Breast epithelium (tissue), 4 donors: ENCODE measurements at places on chromosomes 7 and 10.

- no peak overlapping the region for H3K4me3 ChIP-seq
- H3K27ac ChIP-seq, result no peak overlapping the region
- H3K27me3 ChIP-seq, result no peaks in the 10 kb centered on the region
- H3K4me1 ChIP-seq, result no peaks in the 10 kb centered on the region
These were observed 56.2 kb upstream of the APBB1IP start for GRCh38 chr10:26381986-26382385.

GRCh38 chr10:131145756-131146155 lies 165.8 kb downstream of the TCERG1L start:
- no peak overlapping the region for H3K27ac ChIP-seq
- no peaks in the 10 kb centered on the region for H3K36me3 ChIP-seq
- no peaks in the 10 kb centered on the region for H3K4me1 ChIP-seq
- DNase-seq, result no peak
- H3K27me3 ChIP-seq, result peaks cover 16% of the 10 kb centered on the region

- no peak for DNase-seq
- H3K36me3 ChIP-seq, result no peaks in the 10 kb centered on the region
- peaks cover 4% of the 10 kb centered on the region for H3K27me3 ChIP-seq
- no peak overlapping the region for H3K4me3 ChIP-seq
These were observed 77.1 kb upstream of the UNC5B start for GRCh38 chr10:71135236-71135635.

- H3K27me3 ChIP-seq, result no peaks in the 10 kb centered on the region
- H3K27ac ChIP-seq, result no peak overlapping the region
- DNase-seq, result no peak
- no peaks in the 10 kb centered on the region for H3K36me3 ChIP-seq
- H3K4me3 ChIP-seq, result no peak overlapping the region
- no peaks in the 10 kb centered on the region for H3K4me1 ChIP-seq
These were observed 26.3 kb downstream of the NPTX2 start for GRCh38 chr7:98643236-98643985.

DNA sequence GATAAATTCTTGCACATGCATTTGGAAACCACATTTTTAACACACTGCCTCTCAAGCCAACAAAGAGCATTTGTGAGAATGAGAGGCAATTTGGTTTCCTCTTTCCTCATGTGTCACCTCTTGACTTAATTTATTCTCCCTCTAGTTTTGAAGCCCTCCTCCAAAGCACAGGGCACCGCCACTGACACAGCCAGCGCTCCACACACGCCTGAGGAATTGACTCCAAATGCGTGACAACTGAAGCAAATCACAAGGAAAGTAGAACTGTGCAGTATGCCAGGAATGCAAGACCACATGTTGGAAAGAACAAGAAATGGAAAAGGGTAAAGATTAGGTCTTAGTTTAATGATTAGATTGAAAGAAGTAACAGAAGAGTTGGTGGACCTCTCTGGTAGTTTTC lies 173.3 kb downstream of the LSM5 start:
- no peak overlapping the region for H3K4me3 ChIP-seq
- no peak overlapping the region for H3K27ac ChIP-seq
- H3K27me3 ChIP-seq, result no peaks in the 10 kb centered on the region
- no peak for DNase-seq

GRCh38 chr7:104969183-104969582 lies 44.8 kb upstream of the KMT2E start:
- H3K27me3 ChIP-seq, result no peaks in the 10 kb centered on the region
- no peak overlapping the region for H3K27ac ChIP-seq
- H3K36me3 ChIP-seq, result no peaks in the 10 kb centered on the region

- H3K36me3 ChIP-seq, result no peaks in the 10 kb centered on the region
- H3K27ac ChIP-seq, result no peak overlapping the region
- no peaks in the 10 kb centered on the region for H3K27me3 ChIP-seq
- no peaks in the 10 kb centered on the region for H3K4me1 ChIP-seq
These were observed 155.9 kb upstream of the SLC13A1 start for GRCh38 chr7:123355576-123356190.

GRCh38 chr7:16543456-16543855 lies 16.8 kb downstream of the LRRC72 start:
- no peak overlapping the region for H3K27ac ChIP-seq
- H3K4me3 ChIP-seq, result no peak overlapping the region
- no peaks in the 10 kb centered on the region for H3K27me3 ChIP-seq
- no peaks in the 10 kb centered on the region for H3K4me1 ChIP-seq

DNA sequence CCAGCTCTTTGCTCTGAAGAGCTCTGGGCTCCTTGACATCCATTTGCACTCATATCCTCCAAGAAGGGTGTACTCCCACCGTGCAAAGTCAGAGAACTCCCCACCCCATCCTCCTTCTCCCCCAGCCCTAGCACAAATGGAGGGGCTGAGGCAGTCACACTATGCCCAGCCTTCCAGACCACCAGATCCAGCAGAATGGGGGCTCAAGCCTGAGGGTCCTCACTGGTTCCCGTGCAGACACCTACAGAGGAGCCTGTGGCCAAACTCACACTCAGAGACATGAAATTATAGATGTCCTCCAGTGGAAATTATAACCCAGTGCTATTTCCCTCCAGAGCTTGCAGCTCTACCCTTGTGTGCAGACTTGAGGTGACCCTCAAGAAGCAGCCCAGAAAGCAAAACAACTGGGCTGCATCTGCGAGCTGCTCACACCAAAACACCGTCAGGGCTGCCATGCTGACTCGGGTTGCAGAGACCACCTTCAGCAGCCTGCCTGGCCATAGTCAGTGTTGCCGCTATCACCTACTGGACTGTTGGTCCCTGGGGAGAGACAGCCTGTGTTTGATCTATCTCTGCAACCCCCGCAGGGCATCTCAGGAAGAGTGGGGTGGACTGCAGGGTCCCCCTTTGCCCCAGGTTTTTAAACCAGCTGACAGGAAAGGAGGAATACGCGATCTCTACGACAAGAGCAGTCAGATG lies 7.4 kb downstream of the ZNF488 start:
- H3K4me3 ChIP-seq, result no peak overlapping the region
- no peak for DNase-seq
- H3K4me1 ChIP-seq, result no peaks in the 10 kb centered on the region
- H3K27me3 ChIP-seq, result no peaks in the 10 kb centered on the region
- H3K27ac ChIP-seq, result no peak overlapping the region

DNA sequence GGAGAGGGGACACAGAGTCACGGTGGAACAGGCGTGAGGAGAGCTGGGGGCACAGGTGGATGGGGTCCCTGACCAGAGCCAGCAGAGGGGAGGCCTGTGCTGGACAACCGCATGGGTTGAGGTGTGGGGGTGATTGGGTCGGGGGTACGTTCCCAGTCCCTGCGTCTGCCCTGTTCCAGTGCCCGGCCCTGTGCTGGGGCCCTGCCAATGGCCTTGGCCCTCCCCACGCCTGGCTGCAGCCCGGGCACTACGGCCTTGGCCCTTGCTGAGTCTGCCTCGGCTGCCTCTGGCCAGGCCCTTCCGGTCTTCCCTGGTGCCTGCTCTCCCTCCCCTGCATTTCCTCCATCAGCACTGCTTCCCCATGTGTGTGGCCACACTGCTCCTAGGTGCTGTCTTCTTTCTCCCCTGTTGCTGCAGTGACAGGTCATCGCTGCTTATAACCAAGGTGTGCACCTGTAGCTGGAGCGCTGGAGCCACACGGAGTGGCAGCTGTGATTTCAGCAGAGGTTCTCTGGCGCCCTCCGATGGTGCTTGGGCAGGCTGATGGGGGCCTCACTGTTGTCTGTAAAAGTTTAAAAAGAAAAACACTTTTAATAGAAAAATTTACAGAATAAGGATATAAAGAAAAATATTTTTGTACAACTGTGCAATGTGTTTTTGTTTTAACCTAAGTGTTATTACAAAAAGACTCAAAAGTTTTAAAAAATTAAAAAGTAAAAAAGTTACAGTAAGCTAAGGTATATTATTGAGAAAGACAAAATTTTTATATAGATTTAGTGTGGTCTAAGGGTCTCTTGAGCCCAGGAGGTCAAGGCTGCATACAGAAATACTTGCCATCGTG lies 45.2 kb upstream of the BHLHA15 start:
- H3K4me1 ChIP-seq, result no peaks in the 10 kb centered on the region
- no peaks in the 10 kb centered on the region for H3K36me3 ChIP-seq
- DNase-seq, result no peak
- H3K4me3 ChIP-seq, result no peak overlapping the region
- no peak overlapping the region for H3K27ac ChIP-seq
- no peaks in the 10 kb centered on the region for H3K27me3 ChIP-seq

- no peaks in the 10 kb centered on the region for H3K36me3 ChIP-seq
- H3K27me3 ChIP-seq, result no peaks in the 10 kb centered on the region
- no peak for DNase-seq
- H3K4me3 ChIP-seq, result no peak overlapping the region
- no peak overlapping the region for H3K27ac ChIP-seq
- H3K4me1 ChIP-seq, result no peaks in the 10 kb centered on the region
These were observed 134.2 kb downstream of the PTN start for GRCh38 chr7:137209151-137209817.

GRCh38 chr7:11486271-11486670 lies 345.7 kb downstream of the THSD7A start:
- no peaks in the 10 kb centered on the region for H3K27me3 ChIP-seq
- no peaks in the 10 kb centered on the region for H3K4me1 ChIP-seq
- H3K36me3 ChIP-seq, result no peaks in the 10 kb centered on the region
- no peak overlapping the region for H3K27ac ChIP-seq
- DNase-seq, result no peak

GRCh38 chr7:136847858-136848257 lies 20.6 kb upstream of the CHRM2 start:
- no peak overlapping the region for H3K4me3 ChIP-seq
- H3K27ac ChIP-seq, result no peak overlapping the region
- DNase-seq, result no peak
- no peaks in the 10 kb centered on the region for H3K27me3 ChIP-seq
- H3K36me3 ChIP-seq, result peaks cover 4% of the 10 kb centered on the region

GRCh38 chr7:95867309-95867708 lies 95.0 kb downstream of the DYNC1I1 start:
- DNase-seq, result no peak
- H3K4me3 ChIP-seq, result no peak overlapping the region
- no peaks in the 10 kb centered on the region for H3K27me3 ChIP-seq
- no peaks in the 10 kb centered on the region for H3K4me1 ChIP-seq
- no peaks in the 10 kb centered on the region for H3K36me3 ChIP-seq

DNA sequence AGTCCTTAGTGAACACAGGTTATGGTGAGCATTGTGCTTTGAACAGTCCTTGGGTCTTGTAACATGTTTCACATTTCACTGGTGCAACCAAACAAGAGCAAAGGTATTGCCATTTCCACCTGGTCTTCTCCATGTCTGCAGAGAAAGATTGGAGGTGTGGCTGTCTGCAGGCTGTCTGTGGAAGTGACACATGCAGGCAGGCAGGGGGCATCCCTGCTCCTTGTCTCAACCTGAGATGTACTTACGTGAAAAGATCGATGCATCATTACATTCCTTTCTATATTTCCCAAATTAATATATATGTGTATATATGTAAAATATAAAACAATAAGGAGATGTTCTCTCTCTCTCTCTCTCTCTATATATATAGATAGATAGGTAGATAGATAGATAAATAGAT lies 54.3 kb downstream of the LRRC18 start:
- H3K27ac ChIP-seq, result no peak overlapping the region
- H3K27me3 ChIP-seq, result no peaks in the 10 kb centered on the region
- DNase-seq, result no peak
- H3K36me3 ChIP-seq, result no peaks in the 10 kb centered on the region
- no peak overlapping the region for H3K4me3 ChIP-seq

GRCh38 chr7:26103596-26103995 lies 48.4 kb upstream of the NFE2L3 start:
- no peaks in the 10 kb centered on the region for H3K27me3 ChIP-seq
- no peak for DNase-seq

DNA sequence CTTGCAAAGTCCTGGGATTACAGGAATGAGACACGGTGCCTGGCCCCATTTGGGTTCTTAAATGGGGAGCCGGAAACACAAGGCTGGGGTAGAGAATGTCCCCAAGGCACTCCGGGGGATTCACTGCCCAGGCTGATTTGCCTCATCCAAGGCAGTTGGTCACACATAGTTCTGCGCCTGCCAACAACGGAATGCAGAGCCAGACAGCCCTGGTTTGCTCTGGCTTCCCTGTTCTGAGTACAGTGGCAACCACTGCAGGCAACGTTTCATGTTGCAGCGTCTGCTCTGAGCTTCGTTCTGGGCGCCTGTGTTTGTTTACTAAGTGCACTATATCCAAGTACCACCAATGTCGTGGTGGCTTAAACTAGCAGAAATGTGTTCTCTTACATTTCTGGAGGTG lies 61.7 kb upstream of the C1QL3 start:
- H3K27me3 ChIP-seq, result no peaks in the 10 kb centered on the region
- no peak for DNase-seq
- no peaks in the 10 kb centered on the region for H3K4me1 ChIP-seq
- no peak overlapping the region for H3K27ac ChIP-seq
- no peak overlapping the region for H3K4me3 ChIP-seq

GRCh38 chr7:13327669-13328068 lies 640.2 kb downstream of the ARL4A start:
- H3K4me3 ChIP-seq, result no peak overlapping the region
- no peak overlapping the region for H3K27ac ChIP-seq
- DNase-seq, result no peak
- no peaks in the 10 kb centered on the region for H3K27me3 ChIP-seq

GRCh38 chr7:50436133-50436806 lies 13.9 kb downstream of the FIGNL1 start:
- no peak for DNase-seq
- no peaks in the 10 kb centered on the region for H3K27me3 ChIP-seq
- H3K4me3 ChIP-seq, result no peak overlapping the region
- H3K4me1 ChIP-seq, result no peaks in the 10 kb centered on the region
- no peaks in the 10 kb centered on the region for H3K36me3 ChIP-seq

DNA sequence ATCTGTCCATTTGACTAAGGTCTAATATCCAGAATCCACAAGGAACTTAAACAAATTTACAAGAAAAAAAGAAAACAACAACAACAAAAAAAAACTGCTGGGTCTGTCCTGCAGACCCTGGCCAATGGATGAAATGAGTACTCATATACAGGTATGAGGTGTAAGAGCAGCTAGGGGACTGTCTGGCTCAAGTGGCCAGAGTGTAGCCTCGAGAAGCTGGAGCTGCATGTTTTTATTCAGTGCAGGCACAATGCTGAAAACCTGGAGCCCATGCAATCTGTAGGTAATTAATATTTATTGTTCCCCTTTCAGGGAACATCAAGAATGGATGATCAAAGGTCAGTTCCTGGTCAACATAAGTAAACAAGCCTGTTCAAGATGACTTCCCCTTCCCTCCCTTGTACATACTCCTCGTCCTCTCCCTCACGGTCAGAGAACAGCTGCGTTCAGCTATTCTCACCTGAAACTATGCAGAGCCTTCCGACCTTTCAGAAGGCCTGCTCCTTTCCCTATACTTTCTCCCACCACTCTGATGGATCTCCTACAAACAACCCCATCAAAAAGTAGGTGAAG lies 15.5 kb downstream of the CYP2C19 start:
- DNase-seq, result no peak
- no peaks in the 10 kb centered on the region for H3K36me3 ChIP-seq
- no peaks in the 10 kb centered on the region for H3K27me3 ChIP-seq
- no peak overlapping the region for H3K4me3 ChIP-seq
- H3K4me1 ChIP-seq, result no peaks in the 10 kb centered on the region

- H3K27me3 ChIP-seq, result no peaks in the 10 kb centered on the region
- DNase-seq, result no peak
- H3K4me3 ChIP-seq, result no peak overlapping the region
- H3K36me3 ChIP-seq, result no peaks in the 10 kb centered on the region
These were observed 1260.2 kb upstream of the SORCS1 start for GRCh38 chr10:108424656-108425055.
